B cell (primary cell): ENCODE measurements at places on chromosomes 3 and 15. TPM values are rescaled to one million over a fixed set of nuclear protein-coding genes. Genes with fewer than 3 reads are reported as not detected.

DNA sequence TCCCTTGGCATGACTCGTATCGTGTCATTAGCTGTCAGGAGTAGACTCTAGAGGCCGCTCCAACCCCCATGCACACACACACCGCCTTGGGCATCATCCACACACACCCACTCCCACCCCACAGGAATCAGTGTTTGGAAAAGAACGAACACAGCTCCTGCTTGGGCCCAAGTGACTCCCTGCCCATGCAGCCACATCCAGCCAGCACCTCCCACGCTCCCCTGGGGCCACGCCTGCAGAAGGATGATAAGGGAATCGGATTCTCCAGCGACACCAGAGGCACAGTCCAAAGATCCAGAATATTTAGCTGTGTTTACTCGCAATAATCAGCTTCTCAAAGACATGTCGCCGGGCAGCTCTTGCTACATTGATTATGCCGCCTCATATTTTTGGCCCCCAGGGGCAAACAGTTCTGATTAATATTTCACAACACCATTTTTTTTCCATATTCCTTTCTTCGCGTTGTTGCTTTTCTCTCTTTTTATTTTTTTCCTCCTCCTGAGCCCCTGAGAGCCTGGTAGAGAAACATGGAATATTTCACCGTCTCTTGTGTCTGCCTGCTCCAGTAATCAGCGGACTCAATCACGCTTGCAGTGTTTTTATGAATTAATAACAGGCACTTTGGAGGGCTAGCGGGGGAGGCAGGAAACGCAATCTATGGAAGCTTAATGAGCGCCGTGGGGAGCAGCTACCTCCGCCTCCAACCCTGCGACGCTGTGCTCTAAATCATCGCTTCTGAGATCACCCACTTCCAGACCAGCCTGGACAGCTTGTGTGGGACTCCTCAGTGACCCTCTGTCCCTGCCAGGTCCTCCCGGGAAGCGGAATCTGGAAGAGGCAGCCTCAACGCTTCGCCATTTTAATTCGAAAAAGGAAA is 221.4 kb downstream of the TLE3 start:
- H3K36me3 ChIP-seq, result no peaks in the 10 kb centered on the region
- H3K27me3 ChIP-seq, result no peaks in the 10 kb centered on the region
- peaks cover 9% of the 10 kb centered on the region for H3K4me1 ChIP-seq
- no peak overlapping the region for H3K4me3 ChIP-seq

DNA sequence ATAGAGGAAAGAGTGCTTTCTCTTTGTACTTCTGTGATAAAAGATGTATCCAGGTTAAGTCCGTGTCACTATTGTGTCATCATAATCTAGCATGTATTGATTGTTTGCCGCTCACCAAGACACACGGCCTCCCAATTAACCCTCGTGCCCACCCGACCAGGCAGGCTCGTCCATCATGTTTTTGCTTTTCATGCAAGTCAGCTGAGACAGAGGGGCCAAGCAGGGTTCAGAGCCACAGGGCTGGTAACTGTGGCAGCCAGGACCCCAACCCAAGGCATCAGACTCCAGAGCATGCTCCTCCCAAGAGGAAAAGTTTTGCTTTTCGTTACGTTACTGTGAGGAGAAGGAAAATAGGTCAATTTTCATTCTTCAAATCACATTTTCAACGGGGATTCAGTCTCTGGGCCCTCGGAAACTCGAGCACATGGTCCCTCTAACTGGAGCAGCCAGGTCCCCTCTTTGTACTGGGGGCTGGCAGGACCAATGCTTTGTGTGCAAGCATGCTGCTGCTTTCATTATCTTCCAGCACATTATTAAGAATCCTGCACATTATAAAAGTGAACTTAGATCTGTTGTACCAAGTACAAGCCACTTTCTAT is 161.1 kb upstream of the TOPAZ1 start:
- no peaks in the 10 kb centered on the region for H3K4me1 ChIP-seq
- H3K27me3 ChIP-seq, result no peaks in the 10 kb centered on the region
- H3K36me3 ChIP-seq, result no peaks in the 10 kb centered on the region
- no peak for DNase-seq

- no peak overlapping the region for H3K27ac ChIP-seq
- no peaks in the 10 kb centered on the region for H3K4me1 ChIP-seq
- H3K4me3 ChIP-seq, result no peak overlapping the region
- H3K36me3 ChIP-seq, result no peaks in the 10 kb centered on the region
These were observed 779.1 kb downstream of the MECOM start for GRCh38 chr3:168884353-168884903.

DNA sequence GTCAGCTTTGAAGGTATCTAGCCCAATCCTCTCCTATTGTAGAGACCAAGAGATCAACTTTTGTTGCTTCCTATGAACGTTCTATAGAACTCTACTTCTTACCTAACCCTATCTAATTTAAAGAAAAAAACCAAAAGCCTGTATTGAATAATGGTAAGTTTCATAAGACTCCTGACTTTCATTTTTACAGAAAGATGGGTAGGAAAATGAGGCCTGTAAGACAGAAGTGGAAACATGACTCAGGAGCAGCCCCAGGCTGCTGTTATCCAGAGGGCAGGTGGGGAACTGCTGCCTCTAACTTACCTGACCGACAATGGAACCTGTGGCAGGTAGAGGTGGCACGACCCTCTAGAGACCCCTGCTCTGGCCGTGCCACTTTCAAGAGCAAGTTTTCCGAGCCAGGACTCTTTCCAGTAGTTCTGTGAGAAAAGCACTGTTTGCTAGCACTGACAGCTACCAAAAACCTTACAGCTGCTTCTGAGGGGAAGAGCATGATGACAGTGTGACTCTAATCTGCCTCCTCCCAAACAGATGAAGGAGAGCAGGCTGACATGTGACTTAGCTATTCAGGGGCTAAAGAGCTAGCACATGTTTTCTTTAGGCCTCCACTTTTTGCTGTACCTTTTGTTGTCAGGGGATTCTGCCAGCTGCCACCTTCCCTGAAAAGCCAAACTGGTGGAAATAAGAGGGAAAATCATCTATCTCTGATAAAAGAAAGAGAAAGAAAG is 17.5 kb downstream of the POPDC2 start:
- peaks cover 14% of the 10 kb centered on the region for H3K4me1 ChIP-seq
- H3K27me3 ChIP-seq, result no peaks in the 10 kb centered on the region
- H3K36me3 ChIP-seq, result peaks cover 14% of the 10 kb centered on the region
- H3K27ac ChIP-seq, result no peak overlapping the region

DNA sequence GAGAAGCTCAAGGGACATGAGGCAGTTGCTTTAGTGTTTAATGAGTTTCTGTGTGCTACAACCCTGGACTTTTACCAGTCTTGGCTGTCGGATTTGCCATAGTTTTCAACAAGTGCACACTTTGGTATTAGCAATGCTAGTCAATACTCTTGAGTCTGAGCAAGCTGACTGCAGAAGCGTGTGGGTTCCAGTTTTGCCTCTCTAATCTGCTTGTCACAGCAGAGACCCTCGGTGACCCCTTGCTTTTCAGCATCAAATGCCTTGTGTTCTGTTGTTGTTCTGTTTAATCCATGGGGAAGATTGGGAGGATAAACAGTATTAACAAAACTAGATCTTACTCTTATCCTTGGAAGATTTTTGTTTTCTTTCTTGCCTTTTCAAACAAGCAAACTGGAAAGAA is 194.3 kb upstream of the CHRM5 start:
- H3K27ac ChIP-seq, result no peak overlapping the region
- H3K4me1 ChIP-seq, result no peaks in the 10 kb centered on the region
- H3K27me3 ChIP-seq, result no peaks in the 10 kb centered on the region
- H3K36me3 ChIP-seq, result no peaks in the 10 kb centered on the region
- no peak overlapping the region for H3K4me3 ChIP-seq

DNA sequence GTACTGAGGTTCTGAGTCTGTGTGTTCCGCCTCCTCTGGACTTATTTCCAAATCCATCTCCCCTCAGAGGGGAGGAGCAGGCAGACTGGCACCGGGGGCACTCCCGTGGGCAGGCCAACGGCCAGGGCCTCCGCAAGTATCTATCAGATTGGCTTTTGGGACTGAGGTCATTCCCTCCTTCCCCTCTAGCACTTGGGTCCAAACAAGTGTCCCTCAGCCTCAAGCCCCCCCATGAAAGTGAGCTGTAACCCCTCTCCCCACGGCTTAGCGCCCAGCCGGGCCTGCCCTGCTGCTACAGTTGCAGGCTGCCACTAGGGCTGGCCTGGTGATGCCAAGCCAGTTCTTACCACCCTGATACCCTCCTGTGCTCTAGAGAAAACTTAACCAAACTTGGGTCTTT is 17.4 kb downstream of the ITGA11 start:
- no peaks in the 10 kb centered on the region for H3K27me3 ChIP-seq
- H3K36me3 ChIP-seq, result no peaks in the 10 kb centered on the region
- H3K4me3 ChIP-seq, result no peak overlapping the region
- DNase-seq, result no peak
- no peaks in the 10 kb centered on the region for H3K4me1 ChIP-seq
- no peak overlapping the region for H3K27ac ChIP-seq

DNA sequence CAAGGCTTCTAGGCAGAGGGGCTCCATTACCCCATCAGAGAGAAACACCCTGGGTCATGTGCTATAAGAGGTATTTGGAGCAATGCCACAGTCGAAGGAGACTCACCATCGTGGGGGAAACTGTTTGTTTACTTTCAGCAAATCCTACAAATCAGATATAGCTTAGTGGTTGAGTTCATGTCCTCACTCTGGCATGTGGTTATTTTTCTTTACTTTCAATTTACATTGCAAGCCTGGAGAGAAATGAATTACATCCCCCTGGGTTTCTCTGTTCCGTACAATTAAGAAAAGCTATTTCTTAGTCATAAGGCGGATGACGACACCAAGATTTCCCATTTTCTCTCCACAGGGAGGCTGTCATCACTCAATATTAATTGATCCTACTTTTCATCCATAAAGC is 36.9 kb downstream of the RFTN1 start:
- H3K27me3 ChIP-seq, result no peaks in the 10 kb centered on the region
- no peak overlapping the region for H3K4me3 ChIP-seq
- peaks cover 53% of the 10 kb centered on the region for H3K4me1 ChIP-seq
- H3K36me3 ChIP-seq, result no peaks in the 10 kb centered on the region

DNA sequence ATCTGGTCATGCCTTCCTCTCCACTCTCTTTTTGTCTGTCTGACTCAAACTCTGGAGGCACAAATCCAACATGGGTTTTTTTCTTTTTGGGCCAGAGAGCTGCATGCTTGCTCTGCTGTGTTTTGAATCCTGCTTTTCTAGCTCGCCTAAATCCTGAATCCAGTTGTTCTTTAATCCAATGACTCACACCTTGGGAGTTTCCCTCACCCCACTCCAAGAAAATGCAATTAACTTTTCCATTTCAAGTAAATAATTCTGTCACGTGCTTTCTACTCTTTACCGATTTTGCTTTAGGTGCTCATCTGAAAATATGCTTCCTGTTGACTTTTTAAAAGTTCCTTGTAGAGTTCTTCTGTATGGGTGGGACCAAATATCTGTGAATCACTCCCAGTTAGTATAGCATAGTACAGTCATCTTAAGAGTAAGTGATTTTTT is 47.6 kb downstream of the SLMAP start:
- H3K36me3 ChIP-seq, result no peaks in the 10 kb centered on the region
- DNase-seq, result no peak
- H3K27ac ChIP-seq, result no peak overlapping the region
- H3K27me3 ChIP-seq, result no peaks in the 10 kb centered on the region
- H3K4me1 ChIP-seq, result peaks cover 4% of the 10 kb centered on the region

- H3K4me3 ChIP-seq, result no peak overlapping the region
- DNase-seq, result no peak
- no peak overlapping the region for H3K27ac ChIP-seq
- H3K4me1 ChIP-seq, result no peaks in the 10 kb centered on the region
These were observed 627.0 kb downstream of the SI start for GRCh38 chr3:164451072-164451910.

GRCh38 chr3:166799-167198 is 29.8 kb upstream of the CHL1 start:
- no peak overlapping the region for H3K27ac ChIP-seq
- no peaks in the 10 kb centered on the region for H3K27me3 ChIP-seq
- no peaks in the 10 kb centered on the region for H3K4me1 ChIP-seq
- H3K36me3 ChIP-seq, result no peaks in the 10 kb centered on the region
- DNase-seq, result no peak
- H3K4me3 ChIP-seq, result no peak overlapping the region

GRCh38 chr15:72887376-72887775 is 103.8 kb upstream of the ADPGK start:
- no peaks in the 10 kb centered on the region for H3K4me1 ChIP-seq
- DNase-seq, result no peak
- no peaks in the 10 kb centered on the region for H3K36me3 ChIP-seq
- no peak overlapping the region for H3K27ac ChIP-seq
- no peak overlapping the region for H3K4me3 ChIP-seq
- H3K27me3 ChIP-seq, result no peaks in the 10 kb centered on the region

DNA sequence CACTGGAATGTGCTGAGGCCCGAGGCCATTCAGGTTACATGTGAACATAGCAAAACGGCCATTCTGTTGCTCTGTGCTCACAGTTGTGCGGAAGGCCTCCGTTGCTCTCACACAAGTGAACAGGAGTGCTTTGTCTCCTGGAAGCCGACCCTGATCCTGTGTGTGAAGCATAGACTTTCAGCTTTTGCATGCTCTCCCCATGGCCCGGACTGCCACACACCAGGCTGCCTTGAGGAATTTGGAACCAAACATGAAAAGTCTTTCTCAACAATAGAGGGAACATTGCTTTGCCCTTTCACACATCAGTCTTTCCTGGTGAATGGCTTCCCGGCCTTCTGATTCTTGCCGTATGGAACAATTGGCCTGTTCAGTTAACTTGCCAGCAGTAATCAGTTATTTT is 154.8 kb upstream of the LRIG1 start:
- H3K27me3 ChIP-seq, result no peaks in the 10 kb centered on the region
- no peaks in the 10 kb centered on the region for H3K4me1 ChIP-seq
- no peaks in the 10 kb centered on the region for H3K36me3 ChIP-seq
- no peak for DNase-seq
- H3K27ac ChIP-seq, result no peak overlapping the region

DNA sequence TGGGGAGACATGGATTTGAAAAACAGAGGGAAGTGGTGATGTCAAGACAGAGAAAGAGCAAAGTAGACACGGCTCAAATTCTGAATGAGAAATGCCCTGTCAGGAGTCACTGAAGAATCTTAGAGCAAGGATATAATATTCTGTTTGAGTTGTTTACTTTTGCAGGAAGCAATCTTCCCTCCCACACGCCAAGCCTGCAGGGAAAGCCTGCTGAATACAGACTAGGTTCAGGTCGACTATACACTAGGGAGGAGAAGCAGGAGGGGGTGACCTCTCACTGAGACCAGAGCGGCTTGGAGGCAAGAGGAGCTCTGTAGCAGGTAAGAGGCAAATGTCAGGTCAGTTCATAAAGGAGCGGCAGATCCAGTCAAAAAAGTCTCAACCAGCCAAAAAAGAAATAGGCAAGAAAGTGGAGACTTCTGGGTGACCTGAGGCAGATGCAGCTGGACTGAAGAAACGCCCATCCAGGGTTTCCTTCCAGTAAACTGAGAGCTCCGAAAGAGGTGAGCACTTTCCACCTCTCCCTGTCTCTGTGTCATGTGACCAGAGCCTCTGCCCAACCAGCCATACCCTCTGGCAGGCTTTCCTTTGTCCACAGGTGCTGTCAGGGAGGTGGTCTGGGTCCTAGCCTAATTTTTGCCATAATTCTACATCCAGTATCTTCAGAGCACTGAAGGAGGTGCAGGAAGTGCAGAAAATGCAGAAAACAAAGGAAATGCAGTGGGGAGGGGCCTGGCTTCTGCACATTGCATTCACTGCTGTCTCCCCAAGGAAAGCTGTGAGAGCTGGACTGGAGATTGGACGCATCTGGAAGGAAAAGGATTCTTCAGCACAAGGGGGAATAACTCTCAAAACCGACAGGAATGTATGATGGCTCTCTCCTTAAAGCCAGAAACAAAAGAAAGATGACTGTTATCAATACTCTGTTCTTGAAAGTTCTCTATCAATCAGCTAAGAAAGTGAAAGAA is 37.8 kb upstream of the CTXND1 start:
- H3K4me3 ChIP-seq, result no peak overlapping the region
- no peaks in the 10 kb centered on the region for H3K27me3 ChIP-seq

The SMAD6 gene
- total RNA-seq, result 0.22 and 0.37 TPM in 2 replicates

The FBXO40 gene
- total RNA-seq, result not detected in 2 replicates

The RNF111 gene
- total RNA-seq, result 72.3 and 82.1 TPM in 2 replicates
